Epithelial cell of proximal tubule (primary cell): ENCODE measurements at places on chromosomes 3 and 15.
A peak's percentile ranks its signal among the peaks of the same experiment; 100 is the strongest.

GRCh38 chr15:90131848-90132247 is 29.6 kb upstream of the IDH2 start:
- DNase-seq: no peak

GRCh38 chr15:74584779-74585178 is 30.9 kb upstream of the CLK3 start:
- no peak for DNase-seq

DNA sequence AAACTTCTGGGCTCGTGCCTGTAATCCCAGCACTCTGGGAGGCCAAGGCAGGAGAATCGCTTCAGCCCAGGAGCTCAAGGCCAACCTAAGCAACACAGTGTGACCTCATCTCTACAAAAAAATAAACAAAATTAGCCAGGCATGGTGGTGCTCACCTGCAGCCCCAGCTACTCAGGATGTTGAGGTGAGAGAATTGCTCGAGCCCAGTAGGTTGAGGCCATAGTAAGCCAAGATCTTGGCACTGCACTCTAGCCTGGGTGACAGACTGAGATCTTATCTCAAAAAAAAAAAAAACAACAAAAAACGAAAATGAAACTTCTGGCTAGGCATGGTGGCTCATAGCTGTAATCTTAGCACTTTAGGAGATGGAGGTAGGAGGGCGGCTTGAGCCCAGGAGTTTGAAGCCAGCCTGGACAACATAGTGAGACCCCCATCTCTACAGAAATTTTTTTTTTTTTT is 53.7 kb downstream of the PIK3CB start:
- no peak for DNase-seq

DNA sequence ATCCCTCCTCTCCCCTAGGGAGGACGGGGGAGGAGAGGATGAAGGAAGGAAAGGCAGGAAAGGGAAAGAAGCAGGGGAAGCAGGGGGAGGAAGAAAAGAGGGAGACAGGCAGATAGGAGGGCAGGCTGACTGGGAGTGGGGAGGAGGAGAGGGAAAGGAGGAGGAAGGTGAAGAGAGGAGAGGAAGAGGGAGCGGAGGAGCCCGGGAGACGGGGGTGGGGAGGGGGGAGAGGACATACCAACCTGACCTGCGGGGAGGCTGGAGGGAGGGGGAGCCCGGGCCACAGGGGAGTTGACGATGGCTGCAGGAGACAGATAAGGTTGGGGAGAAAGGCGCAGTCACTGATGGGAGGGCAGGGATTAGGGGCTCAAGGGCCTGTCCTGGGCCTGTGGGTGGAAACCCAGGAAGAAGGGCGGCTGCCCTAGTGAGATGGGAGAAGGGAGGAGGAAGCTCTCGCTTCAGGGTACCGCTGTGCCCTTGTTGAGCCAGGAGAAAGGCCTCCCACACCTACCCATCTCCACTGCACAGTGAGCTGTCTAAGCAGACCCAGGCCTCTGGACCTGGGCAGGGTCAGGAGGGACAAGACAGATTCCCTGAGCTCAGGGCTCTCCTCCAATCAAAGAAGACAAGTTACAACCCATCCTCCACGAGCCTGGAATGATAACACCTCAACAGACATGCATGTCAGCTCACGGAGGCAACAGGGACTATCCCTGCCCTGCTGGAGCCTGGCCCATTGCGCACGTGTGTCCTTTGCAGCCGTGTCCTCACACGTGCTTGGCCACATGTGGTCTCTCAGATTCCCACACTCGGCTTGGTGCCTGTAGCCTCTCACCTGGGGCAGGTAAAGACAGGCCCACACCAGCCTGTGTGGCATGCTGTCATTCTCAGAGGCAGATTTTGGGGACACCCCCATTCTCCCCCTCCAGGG is 27.9 kb downstream of the C3orf18 start:
- no peak for DNase-seq

GRCh38 chr15:92989470-92989869 is 89.3 kb downstream of the CHD2 start:
- DNase-seq: no peak

DNA sequence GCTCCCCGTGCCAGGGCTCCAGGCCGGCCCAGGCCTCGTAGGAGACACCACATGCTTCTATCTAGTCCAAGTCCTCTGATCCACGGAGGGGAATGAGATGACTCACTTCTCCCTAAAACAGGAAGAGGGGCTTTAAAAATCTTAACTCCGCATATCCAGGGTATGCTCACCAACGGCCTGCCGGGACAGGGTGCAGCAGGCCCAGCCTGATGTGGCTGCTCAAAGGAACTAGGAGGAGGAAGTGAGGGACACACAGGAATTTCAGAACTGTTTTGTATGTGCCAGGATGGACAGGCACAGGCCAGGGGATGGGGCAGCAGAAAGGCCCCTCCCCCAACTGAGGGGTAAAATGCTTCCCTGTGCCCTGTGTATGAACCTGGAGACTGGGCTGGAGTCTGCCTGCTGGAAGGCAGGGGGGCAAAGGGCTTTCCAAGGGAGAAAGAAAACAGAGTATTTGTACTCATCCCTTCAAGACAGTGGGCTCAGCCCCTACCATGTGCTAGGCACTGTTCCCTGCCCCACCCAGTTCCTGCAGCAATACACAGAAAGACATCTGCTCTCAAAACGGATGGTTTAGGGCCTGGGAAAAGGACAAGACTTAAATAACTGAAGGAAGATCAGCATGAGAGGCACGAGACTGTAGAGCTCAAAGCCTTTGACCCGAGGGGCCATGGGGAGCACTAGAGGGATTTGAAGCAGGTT is 22.1 kb downstream of the CHDH start:
- no peak for DNase-seq

DNA sequence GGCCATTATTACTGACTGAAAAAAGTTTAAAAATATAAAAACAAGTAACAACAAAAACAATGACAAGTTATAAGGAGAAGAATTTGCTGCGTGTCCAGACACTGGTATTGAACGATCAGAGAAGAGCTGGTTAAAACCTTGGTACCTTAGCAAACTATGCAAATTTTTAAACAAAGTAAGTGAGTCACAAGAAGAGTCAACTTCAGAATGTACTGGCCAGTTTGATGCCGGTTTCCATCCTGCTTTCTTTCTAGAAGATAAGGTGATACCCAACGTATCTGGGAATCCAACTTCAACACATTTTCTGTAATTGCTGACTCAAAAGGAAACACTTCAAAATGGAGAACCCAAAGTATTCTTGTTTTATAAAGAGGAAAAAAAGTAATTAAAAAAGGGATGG is 49.8 kb downstream of the RUBCN start:
- no peak for DNase-seq

DNA sequence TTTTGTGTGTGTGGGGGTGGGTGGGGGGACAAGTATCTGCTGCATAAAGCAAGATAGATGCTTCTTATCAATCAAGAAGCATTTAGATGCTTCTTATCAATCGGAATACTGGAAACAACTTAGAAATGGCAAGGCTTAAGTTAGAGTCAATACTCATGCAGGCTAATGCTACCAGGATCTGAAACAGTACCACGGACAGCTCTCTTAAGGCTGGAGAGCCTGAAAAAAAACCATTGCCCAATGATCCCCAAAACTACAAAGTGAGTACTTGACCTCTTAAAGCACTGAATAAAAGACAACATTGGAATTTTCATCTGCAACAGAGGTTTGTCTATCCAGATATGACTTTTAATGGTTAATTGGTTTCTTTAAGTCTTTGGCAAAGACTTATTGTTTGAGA is 262.3 kb downstream of the GAP43 start:
- no peak for DNase-seq

- no peak for DNase-seq
Observed at GRCh38 chr3:9399337-9399703, 1.9 kb downstream of the SETD5 start.

- no peak for DNase-seq
Observed at GRCh38 chr15:62818691-62819090, 223.9 kb upstream of the TPM1 start.

DNA sequence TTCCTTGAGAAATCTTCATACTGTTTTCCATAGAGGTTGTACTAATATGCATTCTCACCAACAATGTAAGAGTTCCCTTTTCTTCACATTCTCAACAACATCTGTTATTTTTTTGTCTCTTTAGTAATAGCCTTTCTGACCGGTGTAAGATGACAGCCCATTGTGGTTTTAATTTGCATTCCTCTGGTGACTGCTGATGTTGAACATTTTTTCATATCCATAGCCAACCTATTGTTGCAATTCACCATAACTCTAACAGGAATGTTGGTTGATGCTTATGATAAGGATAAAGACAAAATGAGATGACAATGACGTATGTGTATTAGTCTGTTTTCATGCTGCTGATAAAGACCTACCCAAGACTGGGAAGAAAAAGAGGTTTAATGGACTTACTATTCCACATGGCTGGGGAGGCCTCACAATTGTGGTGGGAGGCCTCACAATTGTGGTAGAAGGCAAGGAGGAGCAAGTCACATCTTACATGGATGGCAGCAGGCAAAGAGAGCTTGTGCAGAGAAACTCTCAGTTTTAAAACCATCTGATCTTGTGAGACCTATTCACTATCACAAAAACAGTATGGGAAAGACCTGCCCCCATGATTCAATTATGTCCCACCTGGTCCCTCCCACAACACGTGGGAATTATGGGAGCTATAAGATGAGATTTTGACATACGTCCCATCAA is 37.6 kb upstream of the RHCG start:
- DNase-seq: no peak

- DNase-seq: no peak
Observed at GRCh38 chr3:9815986-9816385, 5.9 kb downstream of the TTLL3 start.

DNA sequence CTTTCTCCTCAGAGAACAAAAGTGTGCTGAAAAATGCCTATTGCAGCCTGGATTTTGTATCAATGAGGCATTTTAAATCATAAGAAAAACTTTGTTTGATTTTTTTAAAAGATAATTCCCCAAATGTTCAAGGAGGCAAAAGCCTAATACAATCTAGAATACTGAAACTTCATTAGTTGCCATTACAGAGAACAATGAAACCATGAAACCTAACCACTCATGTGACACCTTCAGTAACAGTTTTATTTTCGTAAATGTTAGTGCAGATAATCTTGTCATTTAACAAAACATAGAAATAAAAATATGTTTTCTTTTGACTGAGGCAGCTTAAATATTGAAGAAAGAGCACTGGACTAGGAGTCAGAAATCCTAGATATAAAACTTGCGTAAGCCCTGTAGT is 655.9 kb downstream of the RBMS3 start:
- no peak for DNase-seq

GRCh38 chr15:23647421-23648370 is at the start of gene MAGEL2:
Gene MAGEL2 (minus strand): TSS chr15:23647867. CDS start chr15:23647742, 125 bp downstream.
- no peak for DNase-seq

- DNase-seq: no peak
Observed at GRCh38 chr15:65766422-65767263, 25.4 kb downstream of the DENND4A start.

DNA sequence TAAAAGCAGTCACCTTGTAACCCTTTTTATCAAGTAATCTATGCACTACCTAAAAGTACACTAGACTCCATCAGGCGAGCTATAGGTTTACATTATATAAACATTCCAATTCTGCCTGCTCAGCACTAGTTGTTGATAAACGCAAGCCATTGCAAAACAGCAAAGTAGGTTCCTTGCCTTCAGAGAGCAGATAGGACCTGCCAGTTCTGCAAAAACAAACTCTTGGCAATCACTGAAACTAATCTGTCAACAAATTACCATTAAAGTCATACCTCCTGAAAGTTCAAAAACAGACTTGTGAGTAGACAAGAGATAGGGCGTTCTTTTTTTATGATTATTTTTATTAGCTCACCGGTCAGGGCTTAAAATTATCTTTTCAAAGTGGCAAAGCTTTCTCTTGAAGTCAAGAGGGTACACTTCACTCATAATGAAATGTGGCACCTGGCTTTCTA is 392.5 kb downstream of the FOXP1 start:
- no peak for DNase-seq

- peak; percentile 94 for DNase-seq
Observed at GRCh38 chr15:58546635-58547627, 115.1 kb downstream of the LIPC start.

DNA sequence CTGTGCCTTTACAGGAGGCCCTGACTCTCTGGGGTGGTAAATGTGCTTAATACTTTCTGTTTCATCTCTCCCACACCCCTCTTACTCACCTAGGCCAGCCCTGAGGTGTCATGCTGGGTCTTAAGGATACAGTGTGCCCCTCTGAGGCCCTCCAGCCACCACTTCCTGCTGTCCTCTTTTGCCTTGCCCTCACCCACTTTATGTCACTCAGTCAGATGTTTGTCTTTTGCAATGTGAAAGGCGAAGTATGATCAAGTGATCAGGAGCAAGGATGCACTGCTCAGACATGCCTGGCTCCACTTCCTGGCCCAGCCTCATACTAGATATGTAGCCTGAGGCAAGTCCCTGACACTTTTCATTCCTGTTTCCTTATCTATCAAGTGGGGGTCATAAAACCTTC is 339.0 kb upstream of the NR2E3 start:
- no peak for DNase-seq

DNA sequence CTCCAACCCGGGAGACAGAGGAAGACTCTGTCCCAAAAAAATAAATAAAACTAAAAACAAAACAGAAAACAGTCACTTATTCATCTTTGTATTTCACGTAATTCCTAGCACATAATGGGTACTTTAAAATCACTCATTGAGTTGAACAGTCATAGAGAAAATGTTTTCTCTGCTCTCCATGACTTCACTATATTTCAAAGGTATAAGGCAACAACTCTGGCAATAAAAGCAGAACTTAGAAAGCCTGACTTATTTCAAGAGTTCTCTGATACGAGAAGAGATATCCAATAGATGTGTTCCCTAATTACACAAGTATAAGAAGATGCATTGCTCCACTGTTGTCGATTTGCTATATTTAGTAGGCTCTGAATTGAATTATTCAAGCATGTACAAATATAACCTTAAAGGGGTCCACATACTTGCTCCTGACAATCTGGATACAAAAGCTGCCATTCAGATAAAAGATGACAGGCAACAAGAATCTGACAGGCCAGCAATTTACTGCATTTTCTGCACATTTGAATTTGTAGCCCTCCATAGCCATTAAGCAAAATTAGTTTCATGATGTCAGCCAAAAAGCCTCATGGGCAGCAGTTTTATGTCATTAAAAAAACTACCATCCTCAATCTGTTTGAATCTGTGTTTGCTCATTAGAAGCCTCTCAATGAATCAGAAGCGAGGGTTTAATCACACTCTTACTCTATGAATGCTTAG is 47.9 kb downstream of the PEAK1 start:
- DNase-seq: no peak

DNA sequence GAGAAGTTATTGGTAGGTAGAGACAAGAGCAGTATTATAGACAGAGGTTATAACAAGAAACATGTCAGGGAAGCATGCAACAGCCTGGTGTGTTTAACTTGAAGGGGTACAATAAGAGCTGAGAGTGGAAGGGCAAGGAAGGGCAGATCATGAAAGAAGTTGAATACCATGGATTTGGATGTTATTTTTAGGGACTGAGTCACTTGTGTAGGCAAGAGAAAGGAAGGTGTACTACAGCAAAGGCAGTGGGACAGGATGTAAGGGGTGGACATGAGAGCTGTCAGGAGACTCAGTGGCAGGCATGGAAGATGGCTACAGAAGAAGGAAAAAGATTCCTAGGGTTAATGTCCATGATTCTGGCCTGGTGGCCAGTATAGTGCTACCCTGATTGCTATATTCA is 66.4 kb downstream of the TFG start:
- no peak for DNase-seq

GRCh38 chr3:127151992-127152650 is 40.8 kb upstream of the PRR23E start:
- DNase-seq: no peak

- no peak for DNase-seq
Observed at GRCh38 chr3:43774799-43775198, 84.1 kb downstream of the ABHD5 start.

- peak; percentile 41 for DNase-seq
Observed at GRCh38 chr3:110341047-110341446, 730.6 kb upstream of the NECTIN3 start.
